NCI-H2171 treated with DMSO at 0.1 percent for 48 hours (cell line): ENCODE measurements at places on chromosomes 12 and 14.

GRCh38 chr12:15669256-15669948, 119.8 kb downstream of the EPS8 start:
- DNase-seq, result no peak

GRCh38 chr12:116667752-116668151, 70.1 kb downstream of the SPRING1 start:
- no peak for DNase-seq

DNA sequence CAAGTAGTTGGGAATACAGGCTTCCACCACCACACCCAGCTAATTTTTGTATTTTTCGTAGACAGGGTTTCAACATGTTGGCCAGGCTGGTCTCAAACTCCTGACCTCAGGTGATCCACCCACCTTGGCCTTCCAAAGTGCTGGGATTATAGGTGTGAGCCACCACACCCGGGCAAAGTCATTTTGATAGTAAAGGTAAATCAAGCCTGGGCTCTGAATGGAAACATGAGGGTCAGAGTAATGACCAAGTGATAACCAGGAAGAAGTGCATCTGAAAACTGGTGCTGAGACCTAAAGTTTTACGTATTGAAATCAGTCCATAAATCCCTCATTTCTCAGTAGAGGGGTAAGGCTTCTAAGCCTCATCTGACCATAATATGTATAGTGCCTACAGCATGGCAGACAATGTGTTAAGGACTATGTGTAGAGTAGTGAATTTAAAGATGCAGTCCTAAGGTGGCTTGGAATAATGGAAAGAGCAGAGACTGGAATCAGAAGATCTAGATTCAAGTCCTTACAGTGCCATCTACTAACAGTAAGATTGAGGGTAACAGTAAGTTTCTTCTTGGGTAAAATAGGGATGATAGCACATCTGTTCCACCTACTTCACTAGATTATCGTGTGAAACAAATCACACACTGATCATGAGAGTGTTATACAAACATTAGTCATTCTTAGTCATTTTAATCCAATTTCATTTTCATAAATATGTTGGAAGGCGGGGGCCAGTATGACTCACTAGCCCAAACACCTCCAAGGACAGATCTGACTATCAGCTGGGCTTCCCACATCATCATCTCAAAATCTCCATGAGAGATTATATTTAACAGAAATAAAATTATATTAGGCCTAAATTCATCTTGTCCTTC, 11.2 kb downstream of the MAP4K5 start:
- DNase-seq, result no peak

GRCh38 chr12:82223426-82223825, 134.8 kb downstream of the CCDC59 start:
- DNase-seq, result no peak

GRCh38 chr14:57834001-57834598, 31.8 kb downstream of the SLC35F4 start:
- no peak for DNase-seq

DNA sequence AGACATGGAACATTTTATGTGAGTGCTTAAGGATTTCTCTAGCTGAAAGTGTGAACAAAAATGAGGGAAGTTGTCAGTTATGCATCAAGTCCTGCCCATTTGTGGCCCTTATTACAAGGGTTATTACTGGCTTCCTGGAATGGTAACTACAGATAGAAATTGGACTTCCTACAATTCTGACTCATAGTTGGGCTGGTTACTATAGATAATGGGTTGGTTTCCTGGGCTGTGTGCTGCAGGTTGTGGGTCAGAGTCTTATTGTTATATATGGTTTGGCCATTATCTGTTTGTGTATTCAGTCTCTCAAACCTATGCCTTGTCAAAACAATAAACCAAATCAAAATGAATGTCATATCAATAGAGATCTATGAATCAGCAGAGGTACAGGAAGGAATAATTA, 313.7 kb downstream of the ADAMTS20 start:
- no peak for DNase-seq
